ENCODE measurements at places on chromosomes 2 and 18.

GRCh38 chr2:126107883-126108282 lies 548.1 kb upstream of the GYPC start:
- no peaks in the 10 kb centered on the region for H3K36me3 ChIP-seq
- H3K4me3 ChIP-seq, result no peak overlapping the region
- no peak for DNase-seq

- no peak overlapping the region for H3K27ac ChIP-seq
- H3K4me3 ChIP-seq, result no peak overlapping the region
- DNase-seq, result peak; percentile 68
- H3K4me1 ChIP-seq, result no peaks in the 10 kb centered on the region
- no peaks in the 10 kb centered on the region for H3K36me3 ChIP-seq
- H3K27me3 ChIP-seq, result no peaks in the 10 kb centered on the region
Measured at GRCh38 chr2:167212014-167212648, 323.9 kb downstream of the XIRP2 start.

DNA sequence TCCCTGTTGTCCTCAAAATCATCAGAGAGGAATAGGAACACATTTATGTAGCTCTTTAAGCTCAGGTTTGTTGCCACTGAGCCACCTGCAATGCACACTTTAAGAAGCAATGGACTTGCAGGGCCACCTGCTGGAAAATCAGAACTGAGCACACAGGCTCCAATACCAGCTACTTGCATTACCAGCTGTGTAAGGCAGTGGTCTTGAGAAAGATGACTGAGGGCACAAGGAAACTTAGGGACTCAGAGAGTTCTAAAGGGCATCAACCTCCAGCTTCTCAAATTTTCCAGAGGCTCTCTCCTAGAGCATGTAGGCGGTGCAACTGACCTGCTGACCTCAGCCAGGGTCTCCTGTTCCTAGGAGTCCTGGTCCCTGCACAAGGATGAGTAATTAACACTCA lies 2.5 kb upstream of the CNDP2 start:
- H3K27me3 ChIP-seq, result no peaks in the 10 kb centered on the region
- H3K36me3 ChIP-seq, result no peaks in the 10 kb centered on the region
- no peak overlapping the region for H3K27ac ChIP-seq
- DNase-seq, result peak; percentile 75
- H3K4me1 ChIP-seq, result peaks cover 14% of the 10 kb centered on the region

DNA sequence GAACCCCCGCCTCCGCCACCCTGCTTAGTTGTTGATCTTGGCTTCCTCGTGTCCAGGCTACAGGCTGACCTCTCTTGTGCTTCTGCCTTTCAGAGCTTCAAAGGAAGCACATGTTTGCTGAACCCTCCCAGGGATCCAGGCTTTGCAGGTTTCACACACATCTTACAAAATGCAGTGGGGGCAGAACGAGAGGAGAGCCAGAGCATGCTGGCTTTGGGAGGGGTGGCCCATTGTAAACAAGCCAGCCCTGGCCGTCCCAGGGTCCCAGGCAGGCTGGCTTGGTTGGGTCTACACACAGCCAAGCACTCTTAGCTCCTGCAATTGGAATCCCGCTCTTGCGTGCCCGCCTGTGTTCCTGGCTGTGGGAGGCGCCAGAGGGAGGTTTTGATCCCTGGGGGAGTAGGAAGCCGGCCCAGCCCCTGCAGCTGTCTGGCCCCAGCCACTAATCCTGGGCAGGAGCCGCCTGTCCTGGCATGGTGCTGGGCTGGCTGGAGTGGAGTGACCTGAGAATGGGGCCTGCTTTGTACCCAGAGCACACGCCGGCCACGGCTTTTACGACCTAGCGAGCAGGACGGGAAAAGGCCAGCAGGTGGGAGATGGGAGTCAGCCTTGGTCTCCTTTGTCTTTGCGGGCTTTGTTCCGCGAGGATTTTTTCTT lies 53.9 kb downstream of the SH3BP4 start:
- no peaks in the 10 kb centered on the region for H3K36me3 ChIP-seq
- H3K27me3 ChIP-seq, result no peaks in the 10 kb centered on the region
- H3K4me3 ChIP-seq, result no peak overlapping the region
- DNase-seq, result peak; percentile 72
- peak overlapping the region; percentile 89 for H3K27ac ChIP-seq

GRCh38 chr2:205957452-205958154 lies 128.4 kb downstream of the INO80D start:
- no peaks in the 10 kb centered on the region for H3K36me3 ChIP-seq
- no peak overlapping the region for H3K27ac ChIP-seq
- DNase-seq, result no peak
- no peaks in the 10 kb centered on the region for H3K4me1 ChIP-seq
- no peaks in the 10 kb centered on the region for H3K27me3 ChIP-seq
- no peak overlapping the region for H3K4me3 ChIP-seq

DNA sequence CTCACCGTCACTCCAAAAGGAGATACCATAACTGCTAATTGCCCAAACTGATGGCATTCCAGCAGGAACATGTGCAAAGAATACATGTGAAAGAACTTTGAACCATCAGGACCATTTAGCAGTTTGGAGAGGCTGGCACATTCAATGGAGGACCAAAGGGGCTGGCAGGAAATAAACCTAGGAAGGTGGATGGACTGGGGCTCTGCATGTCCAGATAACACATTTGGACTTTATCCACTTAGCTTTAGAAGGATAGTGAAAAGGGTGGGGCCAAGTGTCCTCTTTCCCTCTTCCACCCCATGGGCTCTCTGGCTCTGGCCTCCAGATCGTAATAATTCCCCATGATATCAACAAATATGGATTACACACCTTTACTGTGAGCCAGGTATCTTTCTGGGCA lies 80.0 kb upstream of the STPG4 start:
- no peaks in the 10 kb centered on the region for H3K27me3 ChIP-seq
- no peak overlapping the region for H3K27ac ChIP-seq
- DNase-seq, result peak; percentile 7
- H3K36me3 ChIP-seq, result no peaks in the 10 kb centered on the region

DNA sequence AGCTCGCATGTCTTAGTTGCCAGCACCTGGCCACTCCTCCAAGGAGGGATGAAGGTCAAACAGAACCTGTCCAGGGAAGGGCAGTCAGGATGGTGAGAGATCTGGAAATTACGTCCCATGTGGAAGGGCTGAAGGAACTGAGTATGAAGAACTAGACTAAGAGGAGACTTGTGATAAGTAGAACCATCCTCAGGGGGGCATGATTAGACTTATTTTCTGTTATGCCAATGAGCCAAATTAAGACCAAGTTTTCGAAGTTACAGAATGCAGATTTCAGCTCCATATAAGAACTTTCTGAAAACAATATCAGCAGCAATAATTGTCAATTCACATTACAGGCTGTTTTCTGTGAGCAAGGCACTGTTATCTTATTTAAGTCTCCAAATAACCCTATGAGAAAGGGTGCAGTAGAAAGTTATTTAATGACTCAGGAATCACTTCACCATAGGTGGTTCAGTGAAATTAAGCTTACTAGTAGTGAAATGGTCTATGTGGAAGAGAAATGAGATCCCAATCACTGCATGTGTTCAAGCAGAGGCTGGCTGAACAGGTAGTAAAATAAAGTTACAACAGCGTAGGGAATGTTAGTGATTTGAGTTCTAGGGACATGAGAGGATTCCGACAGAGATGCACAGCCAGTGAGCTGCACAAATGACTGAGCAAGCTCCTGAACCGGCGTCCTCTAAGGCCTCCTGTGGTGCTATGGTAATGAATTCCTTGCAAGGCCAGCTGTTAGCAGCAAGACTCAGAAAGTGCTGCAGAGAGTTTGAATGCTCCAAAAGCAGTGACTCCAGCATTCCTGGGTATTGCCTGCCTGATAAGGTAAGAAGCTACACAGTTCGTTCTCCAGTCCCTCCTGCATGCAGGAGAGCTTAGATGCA lies 4.5 kb upstream of the DYM start:
- H3K36me3 ChIP-seq, result no peaks in the 10 kb centered on the region
- no peak for DNase-seq
- no peaks in the 10 kb centered on the region for H3K4me1 ChIP-seq
- no peak overlapping the region for H3K4me3 ChIP-seq

DNA sequence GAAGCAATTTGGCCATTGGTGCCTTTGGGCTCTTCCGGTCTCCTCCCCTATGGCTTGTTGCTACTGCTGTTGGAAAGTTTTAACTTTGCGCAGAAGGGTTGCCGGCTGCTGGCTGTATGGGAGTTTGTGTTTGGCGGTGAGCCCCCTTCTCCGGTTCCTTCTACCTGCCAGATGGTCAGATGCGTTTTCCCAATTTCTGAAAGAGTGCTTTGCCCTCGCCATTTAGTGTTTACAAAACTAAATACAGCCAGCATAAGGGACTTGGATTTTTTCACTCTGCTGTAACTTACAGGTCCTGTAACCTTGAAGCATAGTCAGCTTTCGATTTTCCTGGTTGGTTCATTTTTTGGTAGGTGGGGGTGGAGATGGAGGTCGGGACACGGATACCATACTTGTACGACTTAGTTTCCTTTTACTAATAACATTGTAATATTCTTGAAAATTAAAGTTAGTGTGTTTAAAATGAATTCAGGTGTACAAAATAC lies 604 bp downstream of the COQ10B start:
- H3K27ac ChIP-seq, result peak overlapping the region; percentile 98
- H3K4me3 ChIP-seq, result peak overlapping the region; percentile 35
- no peaks in the 10 kb centered on the region for H3K27me3 ChIP-seq
- H3K36me3 ChIP-seq, result no peaks in the 10 kb centered on the region
- H3K4me1 ChIP-seq, result no peaks in the 10 kb centered on the region

GRCh38 chr2:237859533-237860272 lies at the start of gene RAMP1:
TSS of gene RAMP1 (plus strand) at chr2:237859623. CDS start at chr2:237859676, 53 bp downstream.
- no peaks in the 10 kb centered on the region for H3K27me3 ChIP-seq
- H3K36me3 ChIP-seq, result no peaks in the 10 kb centered on the region

DNA sequence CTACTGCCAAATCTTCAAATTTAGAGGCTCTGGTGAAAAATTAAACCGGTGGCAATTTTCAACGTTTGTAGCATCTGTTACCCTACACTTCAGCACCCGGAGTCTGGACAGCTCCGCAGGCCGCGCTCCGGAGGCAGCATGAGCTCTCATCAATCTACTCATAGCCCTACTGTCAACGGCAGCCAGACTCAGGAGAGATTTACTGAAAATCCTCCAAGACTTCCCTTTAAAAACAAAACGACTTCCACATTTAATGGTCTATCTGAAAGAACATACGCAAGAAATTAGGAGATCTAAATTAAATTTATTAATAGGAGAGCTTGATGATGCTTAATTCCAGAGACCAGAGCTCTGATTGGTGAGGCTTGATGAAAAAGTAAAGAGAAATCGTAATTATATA lies 970 bp upstream of the ADCYAP1 start:
- no peak overlapping the region for H3K27ac ChIP-seq
- H3K27me3 ChIP-seq, result peaks cover 96% of the 10 kb centered on the region
- H3K4me1 ChIP-seq, result peaks cover 22% of the 10 kb centered on the region
- DNase-seq, result peak; percentile 75
- no peaks in the 10 kb centered on the region for H3K36me3 ChIP-seq

DNA sequence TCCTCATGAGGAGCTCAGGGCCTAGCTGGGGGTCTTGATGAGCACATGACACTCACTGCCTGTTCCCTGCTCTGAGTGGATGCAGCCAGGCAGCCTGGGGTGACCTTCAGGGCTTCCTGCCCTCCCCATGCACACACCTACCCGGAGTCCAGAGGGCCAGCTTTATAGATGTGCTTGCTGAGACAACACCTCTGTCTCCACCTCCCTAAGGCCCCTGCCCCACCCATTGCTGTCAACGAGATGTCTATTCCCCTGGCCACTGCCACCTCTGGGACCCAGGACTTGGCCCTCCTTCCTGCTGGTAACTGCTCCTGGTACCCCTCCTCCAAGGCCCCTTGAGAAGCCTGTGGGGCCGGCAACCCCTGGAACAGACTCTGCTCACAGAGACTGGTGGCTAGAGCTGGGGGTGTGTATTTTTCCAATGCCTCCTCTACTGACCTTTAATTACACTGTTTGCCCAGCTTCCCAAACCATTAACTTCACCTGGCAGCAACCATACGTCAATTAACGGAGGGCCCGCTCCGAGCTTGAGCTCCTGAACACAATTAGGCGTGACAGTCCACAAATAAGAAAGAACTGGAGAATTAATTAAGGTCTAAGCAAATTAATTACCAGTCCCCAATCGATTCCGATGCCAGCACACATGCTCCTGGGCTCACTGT lies 66.3 kb downstream of the EMX1 start:
- H3K36me3 ChIP-seq, result no peaks in the 10 kb centered on the region
- peaks cover 6% of the 10 kb centered on the region for H3K4me1 ChIP-seq
- no peak overlapping the region for H3K4me3 ChIP-seq
- no peak overlapping the region for H3K27ac ChIP-seq

GRCh38 chr2:120858361-120859106 lies 122.9 kb downstream of the GLI2 start:
- H3K27ac ChIP-seq, result peak overlapping the region; percentile 50
- H3K27me3 ChIP-seq, result no peaks in the 10 kb centered on the region
- H3K36me3 ChIP-seq, result no peaks in the 10 kb centered on the region
- no peak overlapping the region for H3K4me3 ChIP-seq
- H3K4me1 ChIP-seq, result peaks cover 16% of the 10 kb centered on the region

DNA sequence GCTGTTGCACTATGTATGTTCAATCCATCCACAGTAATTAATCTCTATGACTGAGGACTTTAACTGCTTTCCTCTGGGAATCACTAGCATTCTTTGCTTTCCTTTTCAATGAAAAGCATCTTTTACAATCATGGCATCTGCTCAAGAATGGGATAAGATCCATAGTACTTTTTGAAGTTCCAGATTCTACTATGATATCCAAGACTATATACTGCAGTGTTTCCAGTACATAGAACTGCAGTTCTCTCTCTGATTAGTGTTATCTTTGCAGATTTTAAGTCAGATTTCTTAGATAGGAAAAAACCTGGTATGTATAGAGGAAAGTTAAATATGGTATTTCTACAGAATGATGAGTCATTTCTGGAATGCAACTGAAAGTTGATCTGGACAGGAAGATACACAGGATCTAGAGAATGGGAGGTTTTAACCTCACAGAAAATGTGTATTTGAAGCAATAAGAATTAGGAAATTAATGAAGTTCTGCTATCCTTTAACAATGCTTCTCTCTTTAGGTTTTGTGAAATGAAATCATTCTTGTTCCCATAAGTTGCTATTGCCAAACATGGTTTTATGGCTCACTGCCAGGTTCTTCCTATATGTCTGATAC lies 670.7 kb downstream of the ERBB4 start:
- H3K4me1 ChIP-seq, result peaks cover 4% of the 10 kb centered on the region
- DNase-seq, result peak; percentile 11
- no peak overlapping the region for H3K27ac ChIP-seq
- no peaks in the 10 kb centered on the region for H3K36me3 ChIP-seq
- no peak overlapping the region for H3K4me3 ChIP-seq
- no peaks in the 10 kb centered on the region for H3K27me3 ChIP-seq

- peak overlapping the region; percentile 85 for H3K27ac ChIP-seq
- no peak overlapping the region for H3K4me3 ChIP-seq
- no peaks in the 10 kb centered on the region for H3K36me3 ChIP-seq
- H3K27me3 ChIP-seq, result no peaks in the 10 kb centered on the region
- DNase-seq, result peak; percentile 68
Measured at GRCh38 chr2:102708847-102709559, 52.8 kb upstream of the TMEM182 start.

DNA sequence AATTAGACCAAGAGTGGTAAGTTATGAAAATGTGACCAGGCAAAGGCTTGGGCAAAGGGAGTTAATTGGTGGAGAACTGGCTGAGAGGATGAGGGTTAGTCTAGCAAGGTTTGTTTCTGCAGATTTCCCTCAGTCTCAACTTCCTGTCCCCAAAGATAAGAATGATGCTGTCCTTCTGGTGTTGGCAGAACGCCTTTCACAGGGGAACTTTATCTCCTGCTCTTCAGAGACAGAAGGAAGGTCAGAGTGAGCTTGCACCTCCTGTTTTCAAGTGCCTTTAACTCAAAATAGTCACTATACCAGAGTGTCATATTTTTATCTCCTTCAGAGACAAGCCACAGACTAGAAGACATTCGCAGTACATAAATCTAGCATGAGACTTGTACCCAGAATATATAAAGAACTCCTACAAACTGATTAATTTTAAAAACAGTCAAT lies 95.7 kb downstream of the TEX51 start:
- no peak overlapping the region for H3K4me3 ChIP-seq
- no peaks in the 10 kb centered on the region for H3K36me3 ChIP-seq
- no peak for DNase-seq
